ENCODE measurements at places on chromosomes 11 and 22. TPM values are rescaled to one million over a fixed set of nuclear protein-coding genes. Genes with fewer than 3 reads are reported as not detected.

Gene C22orf31
- not detected for total RNA-seq

Gene MMP8
- not detected for total RNA-seq

Gene C22orf15
- total RNA-seq = not detected

Gene EIF4ENIF1
- 31.9 TPM for total RNA-seq

Gene RASL10A
- 0.27 TPM for total RNA-seq

Gene MAJIN
- not detected for total RNA-seq

Gene OR51B2
- not detected for total RNA-seq

Gene CASP1
- not detected for total RNA-seq

DNA sequence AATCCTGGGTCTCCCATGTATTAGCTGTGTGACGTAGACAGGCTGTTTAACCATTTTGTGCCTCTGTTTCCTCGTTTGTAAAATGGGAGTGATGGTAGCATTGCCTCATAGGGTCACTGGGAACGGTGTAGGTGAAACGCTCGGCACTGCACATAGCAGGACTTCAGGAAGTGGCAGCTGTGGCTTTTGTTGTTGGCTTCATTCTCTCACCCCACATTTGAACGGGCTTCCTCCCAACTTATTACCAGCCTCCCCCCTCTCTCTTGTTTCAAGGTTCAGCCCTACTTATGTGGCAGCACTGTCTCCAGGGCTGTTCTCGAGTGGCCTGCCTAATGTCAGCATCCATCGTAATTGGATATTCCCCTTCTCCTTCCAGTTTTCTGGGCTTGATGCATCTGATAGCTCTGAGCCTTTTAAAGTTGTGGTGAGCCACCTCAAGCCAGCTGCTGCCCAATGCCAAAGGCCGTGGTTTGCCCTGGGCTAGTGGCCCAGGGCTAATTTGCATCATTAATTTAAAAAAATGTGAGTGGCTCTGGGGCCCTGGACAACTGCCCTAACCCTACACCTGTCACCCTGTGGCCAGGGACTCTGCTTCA, 217.8 kb upstream of the TBCEL start:
- no peak for DNase-seq

- no peak for DNase-seq
Observed at GRCh38 chr11:62922653-62923431, 1.7 kb upstream of the CHRM1 start.

Data from chondrocyte (in vitro differentiated cells).